ENCODE measurements at places on chromosomes 2 and 18.

GRCh38 chr2:99106913-99107312 lies 34.6 kb upstream of the C2orf15 start:
- DNase-seq: no peak

DNA sequence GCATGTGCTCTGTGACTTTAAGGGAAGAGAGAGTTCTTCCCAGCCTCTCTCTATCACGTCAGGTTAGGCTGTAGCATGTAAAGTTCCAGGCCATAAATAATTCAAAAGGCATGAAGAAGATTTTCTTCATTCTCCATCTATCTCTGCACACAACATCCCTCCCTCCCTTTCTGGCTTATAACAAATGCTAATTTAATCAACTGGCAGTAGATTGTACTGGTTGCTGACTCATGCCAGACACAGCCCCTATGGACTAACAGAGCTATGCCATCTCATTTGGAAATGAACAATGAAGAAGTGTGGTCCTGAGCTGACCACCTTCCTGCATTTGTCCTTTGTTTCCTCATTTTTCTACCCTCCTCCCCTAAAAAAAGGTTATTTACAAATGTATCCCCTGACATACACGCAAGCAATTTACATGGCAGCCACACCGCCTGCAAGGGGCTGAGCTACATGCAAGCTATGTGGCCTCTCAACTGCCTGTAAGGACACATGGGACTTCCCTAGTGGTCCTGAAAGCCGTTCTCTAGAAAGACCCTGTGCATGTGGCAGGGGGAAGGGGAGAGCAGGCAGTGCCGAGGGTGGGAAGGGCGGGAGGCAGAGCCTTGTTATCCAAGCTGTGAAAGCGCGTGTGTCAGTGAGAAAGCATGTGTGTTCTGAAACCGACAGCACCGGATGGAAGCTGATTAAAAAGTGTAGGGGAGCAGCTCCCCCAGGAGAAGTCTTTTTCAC lies 90.9 kb upstream of the KLF7 start:
- no peak for DNase-seq

DNA sequence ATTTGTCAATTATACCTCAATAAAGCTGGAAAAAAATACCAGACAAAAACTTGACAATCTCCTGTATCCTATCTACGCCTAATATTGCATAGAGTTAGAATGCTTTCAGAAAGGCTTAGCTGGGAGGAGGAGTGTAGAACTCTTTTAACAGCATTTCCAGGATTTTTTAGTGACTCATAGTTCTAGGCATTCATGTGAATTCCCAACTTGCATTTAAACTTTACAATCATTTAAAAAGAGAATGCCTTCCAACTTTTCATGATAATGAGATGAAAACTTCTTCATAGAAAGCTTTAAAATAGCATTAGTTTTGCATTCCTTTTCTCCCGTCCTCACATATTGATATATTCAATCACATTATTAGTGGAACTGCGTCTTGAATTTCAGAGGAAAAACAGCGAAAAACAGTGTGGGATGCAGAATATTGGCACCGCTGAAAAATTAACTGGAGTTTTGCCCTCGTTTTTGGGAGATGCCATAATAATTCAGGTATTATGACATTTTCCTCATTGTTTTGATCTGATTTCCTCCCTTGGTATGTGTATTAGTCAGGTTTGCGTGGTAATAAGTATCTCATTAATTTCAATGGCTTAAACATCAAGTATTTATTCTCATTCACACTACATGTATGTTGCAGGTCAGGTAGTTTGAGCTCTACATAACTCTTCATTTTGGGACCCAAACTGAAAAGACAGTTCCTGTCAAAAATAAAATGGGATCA lies 293.2 kb upstream of the FIGN start:
- DNase-seq: no peak

- no peak for DNase-seq
Measured at GRCh38 chr2:211344289-211344688, 787.9 kb downstream of the CPS1 start.

GRCh38 chr2:134762508-134762907 lies 43.7 kb upstream of the TMEM163 start:
- no peak for DNase-seq

DNA sequence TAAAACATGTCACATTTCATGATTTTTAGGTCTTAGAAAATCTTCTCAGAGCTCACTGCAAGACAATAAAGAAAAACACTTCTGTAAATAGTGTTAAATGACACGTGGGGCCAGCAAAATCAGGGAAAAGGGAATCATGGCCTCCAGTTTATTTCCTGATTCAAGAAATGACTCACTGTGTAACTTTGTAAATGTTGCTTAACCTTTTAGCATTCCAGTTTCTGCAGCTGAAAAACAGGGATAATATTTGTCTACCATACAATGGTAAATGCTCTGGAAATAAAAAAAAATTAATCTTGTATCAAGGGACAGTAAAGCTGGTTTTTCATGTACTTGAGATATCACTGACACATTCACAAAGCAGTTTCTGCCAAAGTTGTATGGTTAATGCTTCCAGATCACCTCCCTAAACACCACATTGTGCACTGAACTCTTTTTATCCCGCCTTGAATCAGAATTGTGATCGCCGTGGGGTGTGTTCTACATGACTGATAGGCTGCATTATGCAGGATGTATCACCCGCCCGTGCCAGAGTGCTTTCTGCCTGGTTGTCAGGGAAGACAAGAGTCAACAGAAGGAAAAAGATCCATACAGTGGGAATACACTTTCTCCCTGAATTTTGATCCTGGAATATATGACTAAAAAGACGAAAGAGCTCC lies 238.8 kb downstream of the IKZF2 start:
- DNase-seq: no peak

DNA sequence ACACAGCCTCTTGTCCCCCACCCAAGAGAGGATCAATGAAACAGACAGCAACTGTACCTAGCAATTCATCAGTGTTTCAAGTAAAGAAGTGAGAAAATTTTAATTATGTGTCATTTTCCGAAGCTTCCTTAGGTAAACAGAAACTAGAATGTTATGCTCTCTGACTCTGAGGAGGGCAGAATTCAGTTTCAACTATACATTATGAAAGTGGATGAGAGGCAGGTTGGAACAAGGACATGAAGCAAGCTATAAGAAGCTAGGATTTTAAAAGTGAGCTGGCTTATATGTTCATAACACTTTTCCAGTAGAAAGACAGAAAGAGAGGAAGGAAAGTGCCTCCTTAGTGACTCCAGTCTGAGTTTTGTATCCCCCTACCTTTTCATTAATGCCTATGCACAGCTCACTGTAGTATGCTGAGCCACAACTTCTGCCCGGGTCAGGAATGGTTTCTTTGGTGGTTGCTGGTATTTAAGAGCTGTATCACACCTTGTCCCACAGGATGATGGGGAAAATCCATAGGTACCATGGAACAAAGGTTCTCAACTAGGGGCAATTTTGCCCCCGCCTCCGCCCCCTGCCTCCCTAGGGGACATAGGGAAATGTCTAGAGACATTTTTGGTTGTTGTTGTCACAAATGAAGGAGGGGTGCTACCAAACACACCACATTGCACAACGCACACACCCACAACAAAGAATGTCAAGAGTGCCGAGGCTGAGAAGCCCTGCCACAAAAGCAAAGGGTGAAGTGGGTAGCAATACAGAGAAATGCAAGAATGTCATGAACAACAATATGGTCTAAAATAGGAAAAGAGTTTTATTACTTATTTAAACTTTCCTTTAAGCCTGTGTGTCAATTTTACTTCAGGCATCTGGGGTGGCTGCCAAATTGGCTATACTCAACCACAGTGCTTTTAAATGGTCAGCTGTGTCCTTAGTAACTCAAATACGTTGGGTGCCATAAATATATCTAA lies 161.0 kb upstream of the ZFP36L2 start:
- DNase-seq: no peak

DNA sequence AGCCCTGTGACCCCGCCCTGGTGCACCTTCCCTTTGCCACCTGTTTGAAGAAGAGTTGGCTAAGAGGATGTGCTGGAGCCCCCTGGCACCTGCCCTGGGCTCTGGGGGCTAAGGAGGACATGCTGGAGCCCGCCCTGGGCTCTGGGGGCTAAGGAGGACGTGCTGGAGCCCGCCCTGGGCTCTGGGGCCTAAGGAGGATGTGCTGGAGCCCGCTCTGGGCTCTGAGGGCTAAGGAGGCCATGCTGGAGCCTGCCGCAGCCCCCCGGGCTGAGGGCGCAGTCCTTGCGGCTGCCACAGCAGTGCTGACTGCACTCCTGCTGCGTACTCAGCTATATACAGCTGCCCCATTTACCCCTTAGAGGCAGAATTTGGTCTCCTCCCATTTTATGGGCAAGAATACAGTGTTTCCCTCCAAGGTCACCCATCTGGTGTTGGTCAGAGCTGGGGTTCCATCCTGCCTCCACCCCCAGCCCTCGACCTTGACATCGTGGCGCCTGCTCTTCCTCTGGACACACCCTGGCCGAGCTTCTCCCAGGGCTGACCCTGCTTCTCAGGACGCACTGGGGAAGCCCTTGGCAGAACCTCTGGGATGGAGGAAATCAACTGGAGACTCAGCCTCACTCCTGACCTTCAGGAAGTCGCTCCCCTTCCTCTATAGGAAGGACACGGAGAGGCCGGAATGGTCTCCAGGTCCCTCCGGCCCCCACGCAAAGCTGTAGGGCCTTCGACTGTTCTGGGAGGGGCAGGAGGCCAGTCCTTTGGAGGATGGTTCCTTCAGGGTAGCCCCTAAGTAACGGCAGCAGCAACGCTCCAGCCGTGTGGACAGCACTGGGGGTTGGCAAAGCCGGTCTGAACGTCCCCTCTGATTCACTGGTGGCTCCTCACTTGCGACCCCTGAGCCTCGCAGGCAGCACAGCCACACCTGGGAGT lies 65.0 kb upstream of the HPCAL1 start:
- DNase-seq: no peak

DNA sequence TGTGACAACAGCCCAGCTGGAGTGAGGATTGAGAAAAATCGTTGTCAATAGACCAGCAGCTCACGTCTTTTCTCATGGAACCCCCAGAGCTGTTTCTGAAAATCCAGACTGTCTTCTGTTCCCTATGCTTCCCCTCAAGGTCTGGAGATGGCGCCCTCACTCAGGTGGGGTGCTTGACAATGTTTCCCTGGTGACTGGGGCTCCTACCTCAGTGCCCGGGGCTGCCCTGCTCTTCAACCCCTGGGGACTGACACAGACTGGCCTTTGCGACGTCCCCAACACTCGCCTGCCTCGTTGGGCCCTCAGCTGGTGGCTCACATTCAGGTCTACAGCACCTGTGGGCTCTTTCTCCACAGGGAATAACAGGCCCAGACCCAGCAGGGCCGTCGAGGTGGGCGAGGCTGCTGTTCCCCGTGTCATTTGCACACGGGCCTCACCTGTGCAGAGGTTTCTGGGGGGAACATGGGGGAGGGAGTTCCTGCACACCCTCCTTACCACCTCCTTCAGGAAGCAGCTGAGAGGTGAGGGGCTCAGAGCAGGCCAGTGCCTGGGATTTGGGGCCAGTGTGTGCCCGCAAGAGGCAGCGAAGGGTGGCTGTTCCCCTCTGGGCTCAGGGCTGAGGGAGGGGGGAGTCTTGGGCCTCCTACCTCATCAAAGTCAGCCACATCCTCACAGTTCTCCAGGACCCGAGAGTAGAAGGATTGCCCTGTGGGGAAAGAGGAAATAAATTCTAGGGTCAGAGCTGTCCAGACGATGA lies 59.3 kb upstream of the OTOF start:
- no peak for DNase-seq

- DNase-seq: no peak
Measured at GRCh38 chr18:62264984-62265383, 60.1 kb upstream of the TNFRSF11A start.

DNA sequence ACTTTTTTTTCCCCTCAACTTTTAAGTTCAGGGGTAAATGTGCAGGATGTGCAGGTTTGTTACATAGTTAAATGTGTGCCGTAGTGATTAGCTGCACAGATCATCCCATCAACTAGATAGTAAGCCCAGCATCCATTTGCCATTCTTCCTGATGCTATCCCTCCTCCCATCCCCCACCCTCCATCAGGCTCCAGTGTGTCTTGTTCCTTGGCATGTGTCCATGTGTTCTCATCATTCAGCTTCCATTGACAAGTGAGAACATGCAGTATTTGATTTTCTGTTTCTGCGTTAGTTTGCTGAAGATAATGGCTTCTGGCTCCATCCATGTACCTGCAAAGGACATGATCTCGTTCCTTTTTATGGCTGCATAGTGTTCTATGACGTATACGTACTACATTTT lies 47.2 kb upstream of the STON1 start:
- DNase-seq: no peak

- DNase-seq: no peak
Measured at GRCh38 chr2:5121121-5121520, 571.1 kb upstream of the SOX11 start.

DNA sequence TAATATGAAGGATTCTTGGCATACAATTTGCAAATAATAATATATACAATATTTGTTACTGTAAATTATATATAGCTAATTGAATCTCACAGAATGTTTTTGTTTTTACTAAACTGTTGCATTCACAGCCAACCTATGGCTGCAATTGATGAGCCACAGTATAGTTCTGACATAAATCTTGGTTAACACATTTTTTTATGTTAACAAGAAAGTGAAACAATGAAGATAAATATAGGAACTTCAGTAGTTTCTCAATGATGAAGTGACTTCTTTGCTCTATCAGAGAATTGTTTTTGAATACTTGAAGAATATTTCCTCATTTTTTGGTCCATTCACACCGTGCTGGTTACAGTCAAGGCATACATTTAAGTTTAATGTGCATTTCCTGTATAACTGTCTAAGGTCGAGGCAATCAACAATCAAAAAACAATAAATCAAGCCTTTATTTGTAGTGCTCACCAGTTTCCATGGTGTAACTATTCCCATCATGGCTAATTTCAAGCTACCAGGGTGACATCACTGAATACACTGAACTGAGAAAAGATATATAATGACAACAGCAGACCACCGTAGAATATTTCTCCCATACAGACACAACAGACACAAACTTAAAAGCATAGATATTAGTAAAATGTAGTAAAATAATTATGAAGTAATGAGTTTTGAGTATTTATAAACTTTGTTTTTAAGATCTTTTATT lies 12.9 kb upstream of the ETAA1 start:
- DNase-seq: no peak

DNA sequence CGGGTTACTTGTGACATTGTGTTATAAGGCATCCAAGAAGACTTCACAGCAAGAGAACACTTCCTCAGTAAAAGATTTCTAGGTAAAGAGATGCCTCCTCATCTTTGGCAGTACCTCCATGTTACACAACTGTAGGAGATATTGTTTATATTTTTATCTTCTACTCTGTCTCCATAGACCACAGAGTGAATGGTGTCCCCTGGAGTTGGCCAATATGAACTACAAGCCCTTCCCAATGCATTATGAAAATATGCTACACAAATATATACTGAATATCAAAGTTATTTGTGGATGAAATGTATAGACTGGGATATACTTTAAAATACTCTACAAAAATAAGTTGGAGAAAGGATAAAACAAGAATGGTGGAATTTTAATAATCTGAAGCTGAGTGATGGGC lies 46.7 kb downstream of the MBOAT2 start:
- DNase-seq: no peak

Data from NCI-H2107 (cell line).